Activated naive CD4-positive, alpha-beta T cell treated with anti-CD3 and anti-CD28 coated beads, Interleukin-2, amount 50 U/mL, for 16 hours (primary cell): ENCODE measurements at places on chromosomes 7 and 10.

DNA sequence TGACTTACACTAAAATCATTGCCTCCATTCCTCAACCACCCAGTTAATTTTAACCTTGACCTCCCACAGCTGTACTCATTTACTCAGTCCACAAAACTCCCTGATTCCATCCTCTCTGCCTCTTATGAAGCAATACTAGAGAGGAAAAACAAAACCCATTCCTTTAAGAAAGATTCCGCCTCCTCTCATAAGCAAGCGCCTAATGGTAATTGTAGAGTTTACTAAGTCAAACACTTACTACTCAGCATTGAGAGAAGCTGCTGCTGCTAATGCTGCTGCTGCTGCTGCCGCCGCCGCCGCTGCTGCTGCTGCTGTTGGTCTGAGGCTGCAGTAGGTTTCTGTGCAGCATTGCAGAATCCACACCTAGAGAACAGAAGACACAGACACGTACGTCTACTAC lies 2.1 kb upstream of the ADD3 start:
- peak; percentile 15 for DNase-seq

- no peak for DNase-seq
These were observed 39.5 kb downstream of the SNX10 start for GRCh38 chr7:26331113-26331512.

DNA sequence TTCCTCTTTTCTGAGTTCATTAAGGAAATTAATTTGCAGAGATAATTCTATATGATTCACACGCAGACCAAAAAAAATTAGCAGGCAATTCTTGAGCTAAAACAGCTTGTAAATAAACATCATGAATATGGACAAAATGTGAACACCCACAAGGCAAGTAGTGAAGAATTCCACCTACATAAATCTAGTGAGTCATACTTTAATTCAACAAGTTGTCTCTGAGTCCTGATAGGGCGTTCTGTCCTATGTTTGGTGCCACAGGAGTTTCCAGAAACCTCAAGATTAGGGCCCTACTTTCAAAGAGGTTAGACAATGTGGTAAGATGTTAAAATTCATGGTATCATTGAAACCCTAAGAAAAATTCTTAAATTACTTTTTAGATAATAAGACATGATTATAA lies 122.3 kb downstream of the SGMS1 start:
- DNase-seq = no peak

DNA sequence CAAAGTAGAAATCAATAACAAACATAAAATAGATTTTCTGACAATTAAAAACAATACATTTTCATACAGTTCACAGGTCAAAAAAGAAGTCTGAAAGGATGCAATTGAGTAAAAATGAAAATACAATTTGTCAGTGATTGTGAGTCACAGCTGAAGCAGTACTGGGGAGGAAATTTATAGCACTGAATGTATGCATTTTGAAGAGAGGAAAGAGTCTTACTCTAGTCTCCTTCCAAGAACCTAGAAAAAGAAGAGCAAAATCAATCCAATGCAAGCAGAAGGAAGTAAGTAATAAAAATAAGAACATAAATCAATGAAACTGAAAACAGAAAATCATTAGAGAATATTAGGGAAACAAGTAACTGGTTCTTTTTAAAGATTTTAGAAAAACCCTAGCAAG lies 507.2 kb upstream of the IGFBP3 start:
- no peak for DNase-seq

GRCh38 chr10:74419958-74420375 lies 268.9 kb downstream of the ADK start:
- DNase-seq = peak; percentile 34

DNA sequence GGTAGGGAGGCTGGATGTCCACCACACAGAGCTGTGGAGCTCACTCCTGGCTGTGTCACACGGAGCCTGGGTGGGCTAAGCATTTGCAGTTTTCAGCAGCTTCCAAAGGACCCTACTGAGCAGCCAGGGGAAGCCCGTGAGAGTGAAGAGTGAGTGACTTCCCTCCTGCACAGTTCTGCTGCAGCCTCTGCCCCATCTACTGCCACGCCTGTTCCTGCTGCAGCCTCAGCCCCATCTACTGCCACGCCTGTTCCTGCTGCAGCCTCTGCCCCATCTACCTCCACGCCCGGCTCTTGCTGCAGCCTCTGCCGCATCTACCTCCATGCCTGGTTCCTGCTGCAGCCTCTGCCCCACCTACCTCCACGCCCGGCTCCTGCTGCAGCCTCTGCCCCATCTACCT lies 12.2 kb downstream of the ADAM8 start:
- DNase-seq = no peak

- DNase-seq = peak; percentile 20
These were observed 1.4 kb downstream of the LARP4B start for GRCh38 chr10:929960-930624.

GRCh38 chr7:96045919-96046318 lies 273.6 kb downstream of the DYNC1I1 start:
- no peak for DNase-seq

- DNase-seq = no peak
These were observed 36.0 kb upstream of the ABLIM1 start for GRCh38 chr10:114694062-114694461.

DNA sequence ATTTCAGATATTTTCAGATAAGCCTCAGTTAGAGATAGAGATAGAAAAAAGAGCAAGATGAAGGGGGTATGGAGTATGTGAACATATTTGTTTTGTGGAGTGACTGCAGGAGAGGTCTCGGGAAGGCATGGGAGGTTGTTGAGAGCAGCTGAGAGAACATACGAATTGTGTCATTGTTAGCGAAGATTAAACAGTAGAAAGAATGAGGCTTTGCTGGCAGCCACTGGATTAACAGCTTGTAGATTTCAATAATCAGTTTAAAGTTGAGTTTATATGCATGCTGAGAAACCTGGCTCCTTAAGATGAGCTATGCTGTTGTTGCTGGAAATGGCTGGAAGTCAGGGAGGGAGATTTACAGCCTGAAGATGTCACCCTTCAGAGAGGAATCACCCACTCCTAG lies 100.9 kb upstream of the SORCS3 start:
- DNase-seq = no peak

DNA sequence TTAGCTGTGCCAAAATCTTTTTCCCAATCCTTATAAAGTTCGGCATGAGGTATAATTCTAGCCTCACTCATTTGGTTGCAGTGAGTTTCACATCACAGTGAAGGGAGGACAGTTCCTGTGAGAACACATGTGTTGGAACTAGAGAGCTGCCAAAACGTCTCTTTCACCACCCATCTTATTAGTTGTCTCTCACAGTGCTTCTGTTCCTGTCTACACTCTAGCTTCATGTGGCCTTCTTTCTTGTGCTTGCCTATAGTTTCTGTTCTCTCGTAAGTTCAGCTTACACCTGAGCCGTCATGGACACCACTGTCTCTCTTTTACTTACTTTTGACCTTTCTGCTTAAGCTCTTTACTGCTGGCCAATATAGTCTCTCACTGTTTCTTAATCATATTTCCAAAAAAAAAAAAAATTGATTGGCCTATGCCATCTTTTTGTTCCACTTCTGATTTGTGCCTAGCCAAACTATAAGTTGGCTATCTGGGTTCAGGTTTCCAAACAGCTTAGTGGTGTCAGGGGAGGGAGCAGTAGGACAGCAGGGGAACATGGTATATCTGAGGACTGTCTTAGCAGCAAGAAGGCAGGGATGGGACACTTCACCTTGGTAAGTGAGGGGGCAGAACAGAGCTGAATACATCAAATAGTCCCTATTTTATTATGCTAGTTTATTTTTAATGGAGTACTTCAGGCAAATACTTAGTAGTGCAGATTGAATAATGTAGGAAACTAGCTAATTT lies 38.0 kb downstream of the ZNRF2 start:
- no peak for DNase-seq

DNA sequence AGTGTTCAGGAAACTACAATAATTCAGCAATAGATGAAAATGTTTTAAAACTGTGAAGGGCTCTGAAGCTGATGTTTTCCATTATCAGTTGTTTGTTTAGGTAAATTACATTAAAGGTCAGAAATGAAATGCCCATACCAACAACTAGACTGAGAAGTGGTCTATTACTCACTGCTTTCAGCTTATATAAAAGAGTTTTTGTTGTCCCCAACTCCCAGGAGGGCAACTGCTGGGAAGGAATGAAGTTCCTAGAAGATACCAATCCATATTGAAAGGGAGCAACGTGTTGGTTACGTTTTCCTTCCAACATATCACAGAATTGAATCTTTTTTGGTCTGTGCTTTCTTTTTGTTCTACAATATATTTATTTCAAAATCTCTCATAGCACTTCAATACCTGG lies 330.6 kb upstream of the LRRN3 start:
- DNase-seq = no peak

- no peak for DNase-seq
These were observed 7.5 kb downstream of the MRPL43 start for GRCh38 chr10:100979791-100980272.

DNA sequence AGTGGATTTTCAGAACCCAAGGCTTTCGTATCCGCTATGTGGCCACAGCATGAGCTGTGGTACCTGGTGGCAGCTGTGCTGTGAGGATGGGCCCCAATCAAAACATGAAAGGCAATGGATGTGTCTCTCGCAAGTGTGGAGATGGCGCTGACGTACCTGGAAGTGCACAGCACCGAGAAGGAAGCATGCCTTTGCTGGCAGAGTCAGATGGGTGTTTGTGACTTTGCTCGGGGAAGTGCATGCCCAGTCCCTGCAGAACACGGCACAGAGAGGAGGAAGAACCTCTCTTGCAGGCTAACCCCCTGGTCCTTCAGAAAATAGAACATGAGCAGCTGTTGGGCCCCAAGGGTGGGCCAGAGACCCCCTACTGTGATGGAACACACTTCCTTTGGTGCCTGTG lies 654.1 kb upstream of the ZWINT start:
- DNase-seq = no peak
